Left ventricle myocardium superior (tissue), 1 donor: ENCODE measurements at places on chromosomes 2 and 18.

GRCh38 chr2:112995346-112995920, 9.8 kb upstream of the IL36A start:
- DNase-seq, result no peak

DNA sequence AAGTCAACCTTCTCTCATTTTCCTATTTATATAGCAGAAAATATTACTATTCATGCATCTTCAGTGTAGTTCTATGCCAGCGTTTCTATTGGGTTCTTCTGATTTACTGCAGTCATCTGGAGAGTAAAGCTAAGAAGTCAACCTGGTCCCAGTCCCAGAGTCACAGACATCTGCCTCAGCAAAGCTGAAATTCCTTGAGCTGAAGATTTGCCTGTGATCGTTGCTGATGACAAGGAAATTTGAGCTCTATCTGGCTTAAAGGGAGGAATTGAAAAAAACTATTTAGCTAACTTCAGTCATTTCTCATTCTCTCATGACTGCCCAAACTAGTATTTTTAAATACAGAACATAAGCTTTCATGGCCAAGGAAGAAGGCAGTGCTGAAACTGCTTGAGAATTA, 45.7 kb downstream of the RND3 start:
- no peak for DNase-seq

GRCh38 chr2:240714747-240715725, 23.4 kb downstream of the AQP12A start:
- peak; percentile 15 for DNase-seq

- peak; percentile 92 for DNase-seq
These were observed 102.8 kb upstream of the CTDP1 start for GRCh38 chr18:79576686-79577351.

GRCh38 chr2:109005686-109006204, 16.7 kb upstream of the EDAR start:
- DNase-seq, result no peak

GRCh38 chr2:75722687-75723086, 12.0 kb upstream of the GCFC2 start:
- no peak for DNase-seq

DNA sequence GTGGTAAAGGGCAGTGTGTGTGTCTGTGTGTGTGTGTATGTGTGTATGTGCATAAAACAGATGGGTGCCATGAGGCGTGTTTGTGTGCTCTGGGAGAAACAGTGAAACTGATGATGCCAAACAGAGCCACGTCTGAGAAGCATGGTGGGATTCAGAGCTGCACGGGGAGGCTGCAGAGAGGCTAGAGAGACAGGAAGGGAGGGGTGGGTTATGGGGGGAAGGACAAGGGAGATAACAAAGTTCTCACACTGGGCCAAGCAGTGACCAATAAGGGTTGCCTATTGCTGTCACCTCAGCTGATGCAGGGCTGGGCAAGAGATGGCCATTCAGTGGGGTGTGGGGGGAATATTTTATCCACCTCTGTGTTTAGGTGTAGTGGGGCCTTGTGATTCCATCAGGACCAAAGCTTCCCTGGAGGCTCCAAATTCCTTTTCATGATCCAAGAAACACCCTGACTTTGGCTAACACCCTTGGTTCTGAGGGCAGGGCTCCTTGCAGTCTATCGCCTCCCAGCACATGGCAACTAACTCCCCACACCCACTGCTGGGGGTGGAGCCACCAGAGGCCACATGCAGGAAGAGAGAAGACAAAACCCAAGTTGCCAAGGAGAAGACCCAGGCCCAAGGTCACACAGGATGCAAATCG, 54.2 kb upstream of the POMC start:
- no peak for DNase-seq

- peak; percentile 47 for DNase-seq
These were observed at the start of gene GDF7 for GRCh38 chr2:20666304-20667150. TSS of gene GDF7 (plus strand) at chr2:20667144. CDS start at chr2:20667240, 96 bp downstream.

GRCh38 chr2:181123798-181124231, 143.4 kb downstream of the UBE2E3 start:
- DNase-seq, result no peak

DNA sequence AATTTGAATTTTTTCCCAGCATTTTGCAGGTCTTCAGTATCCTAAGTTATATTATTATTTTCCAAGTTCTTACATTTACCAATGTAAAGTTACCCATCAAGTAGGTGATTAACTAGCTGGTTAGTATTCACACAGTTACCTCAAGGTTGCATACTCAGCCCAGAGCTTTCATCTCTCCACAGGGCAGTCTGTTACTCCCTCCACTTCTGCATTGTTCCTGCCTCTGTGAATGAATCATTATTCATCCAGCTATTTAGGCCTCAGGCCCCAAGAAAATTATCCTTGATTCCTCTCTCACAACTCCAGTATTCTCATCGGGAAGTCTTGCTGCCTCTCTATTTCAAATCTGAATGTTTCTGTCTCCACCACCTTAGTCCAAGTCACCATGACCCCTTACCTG, 92.2 kb downstream of the SMC6 start:
- DNase-seq, result no peak

- no peak for DNase-seq
These were observed 64.9 kb upstream of the WIPF1 start for GRCh38 chr2:174662459-174662858.

DNA sequence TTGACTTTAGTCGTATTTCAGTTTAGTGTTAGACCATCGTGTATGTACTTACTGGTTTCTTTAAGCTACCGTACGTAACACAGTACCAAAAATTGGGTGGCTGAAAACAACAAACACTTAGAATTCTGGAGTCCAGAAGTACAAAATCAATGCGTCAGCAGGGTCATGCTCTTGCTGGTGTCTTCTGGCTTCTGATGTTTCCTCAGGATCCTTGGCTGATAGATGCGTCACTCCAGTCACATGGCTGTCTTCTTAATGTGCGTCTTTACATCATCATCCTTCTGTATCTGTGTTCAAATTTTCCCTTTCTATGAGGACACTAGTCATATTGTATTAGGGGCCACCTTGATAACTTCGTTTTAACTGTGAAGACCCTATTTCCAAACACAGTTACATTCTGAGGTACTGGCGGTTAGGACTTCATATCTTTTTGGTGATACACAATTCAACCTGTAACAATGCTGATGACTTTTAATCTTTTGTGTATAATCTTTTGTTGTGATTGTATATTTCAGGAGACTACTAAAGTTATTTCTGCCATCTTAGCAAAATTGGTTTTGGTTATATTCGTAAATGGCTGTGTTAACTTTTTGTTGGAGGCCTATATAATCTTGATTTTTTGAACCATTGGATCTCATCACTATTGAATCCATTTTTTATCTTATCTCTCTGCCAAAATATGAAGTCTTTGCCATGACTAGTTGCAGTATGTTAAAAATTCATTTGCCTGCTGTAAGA, 25.4 kb downstream of the ACTR3 start:
- DNase-seq, result no peak

DNA sequence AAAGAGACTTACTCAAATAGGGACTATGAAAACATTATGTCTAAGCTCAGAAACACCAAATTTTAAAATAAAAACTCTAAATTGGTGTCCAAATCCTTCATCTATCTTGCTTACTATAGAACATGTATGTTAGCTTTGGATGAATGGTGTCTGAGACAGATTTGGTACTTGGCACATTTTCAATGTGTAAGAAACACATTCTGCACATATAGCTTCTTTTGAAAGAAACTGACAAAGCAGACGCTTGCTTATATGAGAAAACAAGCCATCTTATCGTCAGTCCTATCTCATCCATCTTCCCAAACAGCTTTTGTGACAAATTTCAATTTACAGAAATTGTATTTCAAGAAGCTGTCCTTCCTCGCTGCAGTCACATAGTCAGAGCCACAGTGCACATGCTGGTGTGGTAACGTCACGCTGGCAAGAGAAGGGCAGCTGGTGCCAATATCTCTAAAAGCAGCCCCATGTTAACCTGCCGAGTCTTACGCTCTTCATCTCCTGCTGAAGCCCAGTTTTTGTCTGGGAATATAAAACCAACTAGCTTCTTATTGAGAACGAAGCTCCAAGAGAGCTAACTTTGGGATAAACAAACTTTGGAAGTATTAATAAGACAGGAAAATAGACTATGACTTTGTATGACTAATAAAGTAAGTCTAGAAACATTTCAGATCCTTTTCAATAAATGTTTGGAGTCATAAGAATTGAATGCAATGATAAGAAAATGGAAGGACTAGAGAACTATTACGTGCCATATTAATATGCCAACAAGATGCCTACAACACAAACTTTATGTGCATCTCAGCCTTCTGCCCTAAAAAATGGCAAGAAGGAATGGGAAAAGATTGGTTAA, 74.9 kb upstream of the TFCP2L1 start:
- peak; percentile 64 for DNase-seq

DNA sequence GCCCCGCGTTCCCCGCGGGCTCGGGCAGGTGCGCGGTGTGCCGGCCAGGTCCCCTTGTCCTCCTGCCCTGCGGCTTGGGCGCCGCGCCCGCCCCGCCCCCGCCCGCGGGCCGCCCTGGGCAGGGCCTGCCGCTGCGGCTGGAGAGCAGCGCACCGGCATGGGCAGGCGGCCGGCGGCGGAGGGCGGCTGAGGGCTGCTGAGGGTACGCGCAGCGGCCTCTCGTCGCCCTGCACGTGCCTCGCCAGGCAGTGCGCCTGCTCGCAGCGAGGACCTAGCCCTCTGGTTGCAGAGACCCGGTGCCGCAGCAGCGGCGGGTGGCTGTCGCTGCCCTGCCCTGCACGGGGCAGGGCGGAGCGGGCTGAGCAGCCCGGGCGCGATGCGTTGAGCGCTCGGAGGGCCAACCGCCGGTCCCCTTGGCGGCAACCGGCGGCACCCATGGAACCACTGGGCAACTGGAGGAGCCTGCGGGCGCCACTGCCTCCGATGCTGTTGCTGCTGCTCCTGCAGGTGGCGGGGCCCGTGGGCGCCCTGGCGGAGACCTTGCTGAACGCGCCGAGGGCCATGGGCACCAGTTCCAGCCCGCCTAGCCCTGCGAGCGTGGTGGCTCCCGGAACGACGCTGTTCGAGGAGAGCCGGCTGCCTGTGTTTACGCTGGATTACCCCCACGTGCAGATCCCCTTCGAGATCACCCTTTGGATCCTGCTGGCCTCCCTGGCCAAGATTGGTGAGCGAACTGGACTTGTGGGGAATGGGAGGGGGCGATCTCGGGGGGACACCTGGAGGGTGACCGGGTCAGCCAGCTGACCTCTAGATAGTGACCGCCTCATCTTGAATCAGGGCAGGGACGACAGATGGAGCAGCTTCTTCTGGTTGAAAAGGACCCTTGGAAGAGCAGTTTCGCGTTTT, at the start of gene SLC9A2:
Gene SLC9A2 (plus strand): TSS at position 140 of the 906 bp plus-strand sequence. CDS start 296 bp downstream, at position 436.
- no peak for DNase-seq

DNA sequence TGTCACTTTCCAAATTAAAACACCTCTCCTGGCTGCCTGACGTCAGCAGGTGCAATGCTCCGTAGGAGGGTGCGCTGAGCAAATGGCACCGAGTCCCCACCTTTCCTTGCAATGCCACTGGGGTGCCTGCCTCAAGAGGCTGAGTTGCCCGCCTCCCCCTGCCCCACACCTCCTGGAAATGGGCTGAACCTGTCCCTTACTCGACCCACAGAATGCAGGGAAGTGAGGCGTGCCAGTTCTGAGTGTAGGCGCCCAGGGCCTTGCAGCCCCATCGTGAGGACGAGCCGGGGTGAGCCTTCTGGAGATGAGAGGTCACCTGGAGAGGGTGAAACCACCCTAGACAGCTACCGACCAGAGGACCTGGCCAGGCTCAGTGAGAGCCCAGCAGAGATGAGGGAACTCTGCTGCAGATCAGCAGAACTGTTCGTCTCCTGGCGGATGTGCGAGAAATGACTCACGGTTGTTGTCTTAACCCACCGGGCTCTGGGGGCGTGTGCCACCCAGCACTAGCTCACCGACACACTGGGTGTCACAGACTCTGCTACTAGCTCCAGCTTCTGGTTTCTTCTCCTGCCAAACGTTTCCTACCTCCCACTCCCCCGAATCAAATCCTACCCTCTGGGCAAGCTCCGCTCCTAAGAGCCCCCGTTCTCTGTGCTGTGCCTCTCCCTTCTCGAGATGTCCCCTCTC, 168.7 kb upstream of the HDAC4 start:
- no peak for DNase-seq

GRCh38 chr2:28633746-28634145, 117.9 kb upstream of the PPP1CB start:
- DNase-seq, result no peak

- DNase-seq, result no peak
These were observed 19.5 kb upstream of the SLC9A4 start for GRCh38 chr2:102453501-102453900.

DNA sequence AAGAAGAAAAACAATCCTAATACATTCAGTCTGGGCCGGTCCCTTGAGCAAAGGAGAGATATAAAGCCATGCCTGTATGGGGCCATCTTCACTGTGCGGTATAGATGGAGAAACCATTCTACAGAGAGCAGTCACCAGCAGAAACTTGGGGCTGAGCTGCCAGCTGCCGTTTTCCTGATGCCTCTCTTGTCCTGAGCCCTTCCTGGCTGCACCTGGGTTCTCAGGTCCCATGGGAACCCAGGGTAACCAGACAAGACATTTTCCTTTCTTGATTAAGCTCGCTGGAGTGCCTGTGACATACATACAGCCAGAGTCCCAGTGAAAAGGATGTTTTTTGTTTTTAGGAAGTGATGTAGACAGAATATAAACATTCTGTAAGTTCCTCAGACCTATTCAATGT, 5.3 kb upstream of the METTL21A start:
- DNase-seq, result no peak

DNA sequence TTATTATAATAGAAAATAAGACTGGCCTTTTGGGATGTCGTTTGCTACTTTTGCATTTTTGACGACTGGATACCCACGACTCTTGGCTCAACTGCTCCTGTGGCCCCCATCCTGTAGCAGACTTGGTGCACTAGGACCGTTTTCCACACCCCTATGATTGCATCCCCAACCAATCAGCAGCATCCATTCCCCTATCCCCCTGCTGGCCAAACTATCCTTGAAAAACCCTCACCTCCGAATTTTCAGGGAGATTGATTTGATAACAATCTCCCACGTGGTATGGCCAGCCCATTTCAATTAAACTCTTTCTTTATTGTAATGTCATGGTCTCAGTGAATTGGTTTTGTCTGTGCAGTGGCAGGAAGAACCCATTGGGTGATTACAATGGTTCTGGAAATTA, 37.9 kb upstream of the TTR start:
- no peak for DNase-seq

DNA sequence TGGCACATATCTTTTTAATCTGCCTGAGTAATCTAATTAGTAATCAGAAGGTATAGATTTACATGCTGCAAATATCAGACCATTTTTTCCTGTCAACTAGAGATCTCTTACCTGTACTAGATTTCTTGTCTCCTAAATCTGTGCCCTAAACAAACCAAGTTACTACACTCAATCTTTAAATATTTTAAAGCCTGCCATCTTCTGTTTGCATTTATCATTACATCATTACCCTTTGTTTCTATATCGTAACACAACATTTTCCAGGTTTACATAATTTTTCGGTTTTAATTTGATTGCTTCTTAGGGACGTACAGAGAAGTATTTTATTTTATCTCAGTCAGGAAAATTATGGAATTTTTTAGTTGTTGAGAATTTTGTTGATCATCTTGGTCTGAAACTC, 25.7 kb downstream of the PSMA8 start:
- DNase-seq, result no peak

DNA sequence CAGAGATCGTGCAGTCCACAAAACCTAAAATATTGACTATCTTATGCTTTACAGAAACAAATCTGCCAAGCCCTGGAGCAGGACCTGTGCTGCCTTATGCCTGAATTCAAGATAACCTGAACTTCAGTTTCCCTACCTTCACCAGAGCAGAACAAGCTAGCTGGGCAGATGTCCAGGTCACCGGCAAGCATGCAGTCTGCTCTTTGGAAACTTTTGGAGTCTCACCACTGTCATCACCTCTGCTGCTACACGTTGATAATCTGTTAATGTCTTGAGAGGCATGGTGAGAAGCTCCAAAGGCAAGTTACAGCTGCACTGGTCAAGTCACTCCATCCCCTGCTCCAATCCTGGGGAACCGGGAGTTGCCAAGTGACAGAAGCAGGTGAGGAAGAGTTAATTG, 354.2 kb downstream of the RBM43 start:
- no peak for DNase-seq
